Uterus (tissue), 4 donors: ENCODE measurements at places on chromosomes 2 and 18.
A peak's percentile ranks its signal among the peaks of the same experiment; 100 is the strongest.

DNA sequence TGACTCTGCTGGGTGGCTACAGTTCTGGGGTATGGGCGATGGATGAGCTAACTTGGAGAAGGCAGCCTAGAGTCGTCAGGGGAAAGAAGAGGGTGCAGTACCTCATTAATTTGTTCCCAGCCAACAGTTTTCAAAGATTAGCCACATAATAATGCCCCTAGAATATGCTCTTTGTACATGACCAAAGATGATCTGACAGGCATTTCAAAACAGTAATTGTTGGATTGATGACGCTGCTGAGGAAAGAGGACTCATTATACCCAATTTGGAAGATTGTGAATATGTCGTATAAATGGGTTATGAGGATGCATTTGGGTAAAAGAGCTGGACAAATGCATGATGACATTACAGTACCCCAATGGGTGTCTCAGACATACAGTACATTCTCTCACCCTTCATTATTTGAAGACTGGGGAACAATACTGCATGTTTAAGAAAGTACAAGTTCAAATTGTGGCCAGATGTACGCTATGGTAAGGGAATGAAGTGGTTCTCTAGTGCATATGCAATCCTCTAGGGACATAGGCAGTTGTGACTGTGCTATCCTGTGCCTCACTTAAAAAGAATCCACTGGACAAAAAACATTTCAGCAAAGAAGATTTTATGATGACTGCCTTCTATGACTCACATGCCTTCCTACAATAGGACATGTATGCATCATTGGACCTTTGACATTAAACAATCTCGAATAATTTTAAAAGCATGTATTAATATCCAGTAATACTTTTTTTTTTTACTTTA lies 233.2 kb downstream of the CNTNAP5 start:
- H3K36me3 ChIP-seq = no peaks in the 10 kb centered on the region
- no peak overlapping the region for H3K27ac ChIP-seq
- no peak overlapping the region for H3K4me3 ChIP-seq
- no peak for DNase-seq
- no peaks in the 10 kb centered on the region for H3K27me3 ChIP-seq
- no peaks in the 10 kb centered on the region for H3K4me1 ChIP-seq

GRCh38 chr2:23547725-23548124 lies 162.7 kb downstream of the KLHL29 start:
- no peak overlapping the region for H3K4me3 ChIP-seq
- no peaks in the 10 kb centered on the region for H3K27me3 ChIP-seq
- no peaks in the 10 kb centered on the region for H3K4me1 ChIP-seq
- no peak for DNase-seq
- H3K27ac ChIP-seq = no peak overlapping the region

- DNase-seq = no peak
- H3K4me3 ChIP-seq = no peak overlapping the region
- no peak overlapping the region for H3K27ac ChIP-seq
- no peaks in the 10 kb centered on the region for H3K4me1 ChIP-seq
- no peaks in the 10 kb centered on the region for H3K36me3 ChIP-seq
Measured at GRCh38 chr2:129902731-129903585, 76.5 kb upstream of the RAB6C start.

- H3K27ac ChIP-seq = peak overlapping the region; percentile 87
- no peak for DNase-seq
- no peaks in the 10 kb centered on the region for H3K4me1 ChIP-seq
- no peaks in the 10 kb centered on the region for H3K27me3 ChIP-seq
- H3K4me3 ChIP-seq = peak overlapping the region; percentile 57
Measured at GRCh38 chr2:120222186-120223033, 790 bp downstream of the TMEM185B start.

DNA sequence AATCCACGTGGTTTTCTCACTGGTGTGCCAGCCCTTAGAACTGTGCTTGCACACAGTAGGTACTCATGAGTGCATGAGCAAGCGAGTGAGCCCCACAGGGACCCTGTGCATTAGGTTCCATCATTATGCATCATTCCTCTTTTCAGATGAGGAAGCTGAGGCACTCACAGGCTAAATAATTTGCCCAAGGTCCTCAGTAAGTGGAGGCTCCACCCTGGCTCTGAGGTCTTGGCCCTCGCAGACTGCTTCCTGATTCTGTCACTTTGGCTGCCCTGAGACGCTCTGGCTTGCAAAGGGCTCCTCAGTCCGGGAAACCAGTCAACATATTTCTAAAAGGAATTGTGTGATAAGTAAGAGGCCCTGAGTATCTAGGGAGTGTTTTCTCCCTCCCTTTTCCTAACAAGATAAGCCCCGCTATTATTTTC lies 71.7 kb downstream of the IL1R2 start:
- DNase-seq = no peak
- peak overlapping the region; percentile 95 for H3K27ac ChIP-seq
- no peak overlapping the region for H3K4me3 ChIP-seq
- H3K4me1 ChIP-seq = peaks cover 26% of the 10 kb centered on the region
- H3K36me3 ChIP-seq = no peaks in the 10 kb centered on the region

- no peaks in the 10 kb centered on the region for H3K27me3 ChIP-seq
- no peak overlapping the region for H3K4me3 ChIP-seq
- H3K4me1 ChIP-seq = no peaks in the 10 kb centered on the region
- no peak for DNase-seq
- H3K36me3 ChIP-seq = no peaks in the 10 kb centered on the region
- H3K27ac ChIP-seq = no peak overlapping the region
Measured at GRCh38 chr2:128358941-128359731, 40.5 kb upstream of the HS6ST1 start.

GRCh38 chr2:229210641-229211040 lies 60.4 kb downstream of the PID1 start:
- H3K4me1 ChIP-seq = no peaks in the 10 kb centered on the region
- H3K27ac ChIP-seq = no peak overlapping the region
- H3K27me3 ChIP-seq = no peaks in the 10 kb centered on the region
- H3K36me3 ChIP-seq = no peaks in the 10 kb centered on the region
- no peak overlapping the region for H3K4me3 ChIP-seq

DNA sequence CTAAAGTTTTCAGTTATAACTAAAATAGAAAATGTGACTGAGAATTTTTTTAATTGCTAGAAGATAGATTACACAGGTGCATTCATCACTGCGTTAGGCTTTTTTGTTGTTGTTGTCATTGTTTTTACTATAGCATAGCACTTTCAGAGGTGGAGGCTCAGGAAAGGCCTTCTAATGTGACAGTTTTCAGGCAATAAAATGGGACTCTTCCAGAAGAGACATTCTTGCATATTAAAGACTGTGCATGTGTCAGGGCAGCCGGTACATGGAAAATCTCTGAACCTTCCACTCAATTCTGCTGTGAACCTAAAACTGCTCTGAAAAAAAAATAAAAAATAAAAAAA lies 175.2 kb downstream of the METTL4 start:
- no peaks in the 10 kb centered on the region for H3K36me3 ChIP-seq
- no peaks in the 10 kb centered on the region for H3K27me3 ChIP-seq
- no peak overlapping the region for H3K27ac ChIP-seq
- no peak overlapping the region for H3K4me3 ChIP-seq
- H3K4me1 ChIP-seq = no peaks in the 10 kb centered on the region
- no peak for DNase-seq

- no peaks in the 10 kb centered on the region for H3K36me3 ChIP-seq
- H3K4me3 ChIP-seq = no peak overlapping the region
- H3K4me1 ChIP-seq = no peaks in the 10 kb centered on the region
- H3K27ac ChIP-seq = no peak overlapping the region
- DNase-seq = no peak
Measured at GRCh38 chr18:60331890-60332289, 40.7 kb downstream of the MC4R start.

GRCh38 chr2:142842369-142842768 lies 35.1 kb upstream of the KYNU start:
- H3K27me3 ChIP-seq = no peaks in the 10 kb centered on the region
- H3K36me3 ChIP-seq = no peaks in the 10 kb centered on the region
- H3K4me3 ChIP-seq = no peak overlapping the region
- H3K4me1 ChIP-seq = no peaks in the 10 kb centered on the region
- H3K27ac ChIP-seq = no peak overlapping the region

DNA sequence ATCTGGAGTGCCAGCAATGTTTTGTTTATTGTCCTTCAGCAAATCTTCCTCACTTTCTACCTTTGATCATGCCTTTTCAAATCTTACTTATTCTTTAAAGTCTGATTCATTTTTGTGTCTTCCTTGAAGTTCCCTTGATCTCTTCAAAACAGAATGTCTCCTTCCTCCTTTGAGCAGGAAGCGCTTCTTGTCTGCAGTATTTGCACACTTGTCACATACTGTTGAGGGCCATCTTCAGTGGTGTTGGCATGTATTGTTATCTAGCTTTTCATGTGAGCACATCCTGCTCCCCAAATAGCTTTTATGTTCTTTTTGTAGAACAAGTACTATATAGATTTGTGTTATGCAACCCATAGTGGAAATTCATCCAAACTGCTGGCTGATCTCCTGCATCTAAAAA lies 5.9 kb upstream of the CERS6 start:
- no peak for DNase-seq
- no peaks in the 10 kb centered on the region for H3K4me1 ChIP-seq
- no peaks in the 10 kb centered on the region for H3K27me3 ChIP-seq
- H3K36me3 ChIP-seq = no peaks in the 10 kb centered on the region
- H3K4me3 ChIP-seq = no peak overlapping the region

GRCh38 chr2:46615555-46615954 lies 136.2 kb downstream of the TMEM247 start:
- H3K36me3 ChIP-seq = no peaks in the 10 kb centered on the region
- H3K4me1 ChIP-seq = no peaks in the 10 kb centered on the region
- no peak for DNase-seq
- H3K27me3 ChIP-seq = no peaks in the 10 kb centered on the region
- no peak overlapping the region for H3K27ac ChIP-seq

GRCh38 chr2:196365145-196365544 lies 193.8 kb upstream of the STK17B start:
- no peaks in the 10 kb centered on the region for H3K36me3 ChIP-seq
- H3K4me3 ChIP-seq = no peak overlapping the region
- H3K4me1 ChIP-seq = no peaks in the 10 kb centered on the region
- no peak for DNase-seq

DNA sequence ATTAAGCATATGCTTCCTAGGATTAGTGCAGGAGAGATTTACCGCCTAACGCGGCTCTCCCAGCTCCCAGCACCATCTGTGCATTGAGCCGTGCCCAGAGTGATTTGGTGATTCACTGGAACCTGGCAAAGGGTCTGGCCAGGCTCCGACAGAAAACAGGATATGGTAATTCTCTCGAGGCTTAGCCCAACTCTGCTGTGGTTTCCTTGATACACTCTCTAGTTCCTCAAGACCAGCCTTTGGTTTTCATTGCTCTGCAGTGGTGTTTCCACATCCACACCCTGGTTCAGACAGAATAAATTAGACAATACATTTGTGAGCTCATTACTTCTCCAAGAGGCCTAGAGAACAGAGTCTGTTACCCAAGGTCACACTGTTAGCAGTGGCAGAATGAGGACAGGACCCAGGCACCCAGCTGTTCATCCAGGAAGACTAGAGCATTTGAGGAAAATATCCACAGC lies 23.0 kb upstream of the SMAD2 start:
- no peak overlapping the region for H3K27ac ChIP-seq
- H3K4me3 ChIP-seq = no peak overlapping the region
- H3K27me3 ChIP-seq = no peaks in the 10 kb centered on the region
- no peaks in the 10 kb centered on the region for H3K36me3 ChIP-seq
- no peak for DNase-seq

DNA sequence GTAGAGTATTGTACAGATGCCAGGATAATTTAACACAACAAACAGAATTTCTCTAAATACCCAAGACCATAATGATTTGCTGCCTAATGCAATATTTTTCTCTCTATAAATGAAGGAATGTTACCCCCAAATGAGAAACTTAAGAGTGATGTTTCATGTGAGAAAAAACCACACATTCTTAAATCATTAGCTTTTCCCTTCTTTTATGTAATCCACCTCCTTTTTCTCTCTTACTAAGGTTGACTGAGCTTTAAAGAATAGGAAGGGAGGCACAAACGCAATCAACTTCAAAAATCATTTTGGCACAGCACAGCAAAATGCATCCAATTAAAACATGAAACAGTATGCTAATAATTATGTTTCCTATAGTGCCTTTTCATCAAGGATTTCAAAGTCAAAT lies 698.1 kb upstream of the CDH2 start:
- H3K4me3 ChIP-seq = no peak overlapping the region
- no peak for DNase-seq
- H3K4me1 ChIP-seq = no peaks in the 10 kb centered on the region
- no peaks in the 10 kb centered on the region for H3K36me3 ChIP-seq
- H3K27me3 ChIP-seq = no peaks in the 10 kb centered on the region

DNA sequence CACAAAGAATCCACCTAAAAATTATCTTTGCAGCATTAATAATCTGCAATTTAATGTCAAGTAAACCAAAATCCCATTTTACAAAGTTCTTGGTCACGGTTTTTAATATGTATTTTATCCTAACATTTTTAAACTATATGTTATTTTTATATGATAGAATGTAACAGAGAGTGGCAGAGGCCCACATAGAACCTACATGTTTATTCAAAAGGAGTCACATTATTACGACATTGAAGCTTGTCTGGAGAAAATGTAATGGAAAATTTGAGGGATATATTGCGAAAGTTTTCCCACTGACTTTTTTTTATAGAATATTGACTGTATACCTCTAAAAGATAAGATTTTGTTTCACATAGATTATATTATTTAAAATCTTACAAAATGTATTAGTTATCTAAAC lies 89.7 kb upstream of the COL3A1 start:
- no peaks in the 10 kb centered on the region for H3K36me3 ChIP-seq
- no peak for DNase-seq
- H3K27me3 ChIP-seq = no peaks in the 10 kb centered on the region
- no peaks in the 10 kb centered on the region for H3K4me1 ChIP-seq
- no peak overlapping the region for H3K4me3 ChIP-seq

DNA sequence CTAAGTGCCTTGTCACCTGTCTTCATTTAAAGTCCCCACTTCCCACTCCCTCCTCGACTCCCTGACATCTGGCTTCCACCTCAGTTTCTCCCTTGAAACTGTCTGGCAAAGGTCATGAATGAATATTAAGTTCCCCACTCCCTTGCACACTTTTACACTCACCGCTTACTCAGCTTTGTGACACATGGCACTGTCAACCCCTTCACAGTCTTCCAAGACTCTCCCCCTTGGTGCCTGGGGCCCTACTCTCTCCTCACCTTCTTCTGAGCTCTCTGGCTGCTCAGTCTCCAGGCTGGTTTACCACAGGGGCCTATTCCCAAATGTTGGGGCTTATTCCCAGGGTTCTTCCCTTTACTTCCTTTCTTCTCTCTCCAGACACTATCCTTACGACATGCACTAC lies 17.9 kb upstream of the PTPN4 start:
- DNase-seq = no peak
- H3K4me3 ChIP-seq = no peak overlapping the region
- no peaks in the 10 kb centered on the region for H3K36me3 ChIP-seq
- H3K4me1 ChIP-seq = no peaks in the 10 kb centered on the region
- no peaks in the 10 kb centered on the region for H3K27me3 ChIP-seq

DNA sequence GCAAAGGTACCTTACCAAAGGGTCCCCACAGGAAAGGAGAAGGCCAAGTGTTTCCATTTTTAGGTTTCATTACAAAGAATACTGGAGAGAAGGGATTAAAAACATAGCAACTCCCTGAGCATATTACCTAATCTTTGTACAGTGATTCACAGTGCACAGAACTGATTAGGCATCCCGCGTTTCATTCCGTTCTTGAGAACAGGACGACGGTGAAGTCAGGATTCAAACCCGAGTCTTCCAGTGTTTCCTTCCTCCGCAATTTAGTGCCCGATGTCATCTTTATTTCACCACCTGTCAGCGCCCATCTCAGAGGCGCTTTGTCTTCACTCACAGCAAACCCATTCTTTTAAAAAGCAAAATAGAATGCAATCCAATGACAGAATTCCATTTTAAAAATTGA lies 488.5 kb downstream of the EIPR1 start:
- no peak overlapping the region for H3K27ac ChIP-seq
- H3K4me3 ChIP-seq = no peak overlapping the region
- H3K27me3 ChIP-seq = no peaks in the 10 kb centered on the region
- H3K4me1 ChIP-seq = no peaks in the 10 kb centered on the region
- DNase-seq = no peak
- no peaks in the 10 kb centered on the region for H3K36me3 ChIP-seq
